ENCODE measurements at places on chromosomes 5 and 9. TPM values are rescaled to one million over a fixed set of nuclear protein-coding genes. Genes with fewer than 3 reads are reported as not detected.

DNA sequence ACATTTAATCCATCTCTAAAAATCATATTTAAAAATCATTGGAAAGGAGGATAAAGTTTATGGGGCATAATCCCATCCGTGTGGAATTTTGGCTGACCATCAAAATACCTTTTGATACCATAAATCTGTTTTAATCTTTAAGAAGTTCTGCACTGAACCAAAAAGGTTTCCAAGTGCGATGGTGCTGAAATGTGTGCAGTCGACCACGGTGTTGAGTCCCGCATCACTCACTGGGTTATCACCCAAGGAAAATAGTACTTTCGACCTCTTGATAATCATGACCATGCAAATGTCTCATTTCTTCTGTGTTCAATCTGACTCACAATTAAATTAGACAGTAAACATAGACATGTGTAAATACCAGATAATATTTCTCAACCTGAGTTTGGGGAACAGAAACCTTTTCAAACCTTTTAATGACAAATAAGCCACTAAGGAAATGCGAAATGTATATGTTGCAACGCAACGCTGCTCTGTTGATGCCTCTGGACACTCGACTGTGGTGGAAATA is 62.0 kb upstream of the CDH6 start:
- DNase-seq, result no peak

Gene NFIB
- 124 TPM for total RNA-seq

Gene ENHO
- total RNA-seq, result 3.3 TPM

Gene PCBD2
- 5.7 TPM for total RNA-seq

Gene ROPN1L
- total RNA-seq, result 0.79 TPM

DNA sequence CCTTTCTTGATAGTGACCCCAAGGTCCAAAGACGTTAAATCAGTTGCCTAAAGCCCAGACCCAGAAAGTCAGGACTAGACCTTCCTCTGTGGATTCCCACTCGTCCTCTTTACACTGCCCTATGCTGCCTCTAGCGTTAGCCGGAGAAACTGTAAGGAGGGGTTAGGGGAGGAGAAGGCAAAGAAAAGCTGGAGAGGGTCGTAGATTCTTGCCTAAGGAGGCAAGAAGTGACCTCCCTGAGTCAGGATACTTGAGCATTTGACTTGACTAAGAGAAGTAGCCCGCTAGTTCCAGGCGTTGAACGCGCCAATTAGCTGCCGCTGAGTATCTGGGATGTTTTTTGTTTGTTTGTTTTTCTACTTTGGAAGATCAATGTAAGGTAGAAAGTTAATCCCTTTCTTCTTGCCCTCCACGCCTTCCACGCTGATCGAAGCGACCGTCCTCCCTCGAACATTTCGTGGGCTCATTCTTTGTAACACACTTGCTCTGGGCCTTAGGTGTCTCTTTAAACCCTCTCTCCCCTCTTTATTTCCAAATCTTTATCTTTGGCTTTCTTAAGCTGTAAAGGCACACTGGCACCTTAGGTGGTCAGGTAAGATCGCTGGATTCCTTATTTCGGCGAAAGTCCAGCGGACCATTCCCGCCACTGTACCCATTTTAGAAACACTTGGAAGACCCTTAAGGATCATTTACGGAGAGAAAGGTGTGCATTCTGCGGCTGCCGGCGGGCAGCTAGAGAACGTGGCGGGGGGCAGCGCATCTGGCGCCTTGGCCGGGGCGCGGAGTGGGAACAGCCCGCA is 5.1 kb upstream of the RGMB start:
- peak; percentile 70 for DNase-seq

GRCh38 chr9:106869458-106869857 is 6.5 kb downstream of the ZNF462 start:
- DNase-seq, result peak; percentile 34

DNA sequence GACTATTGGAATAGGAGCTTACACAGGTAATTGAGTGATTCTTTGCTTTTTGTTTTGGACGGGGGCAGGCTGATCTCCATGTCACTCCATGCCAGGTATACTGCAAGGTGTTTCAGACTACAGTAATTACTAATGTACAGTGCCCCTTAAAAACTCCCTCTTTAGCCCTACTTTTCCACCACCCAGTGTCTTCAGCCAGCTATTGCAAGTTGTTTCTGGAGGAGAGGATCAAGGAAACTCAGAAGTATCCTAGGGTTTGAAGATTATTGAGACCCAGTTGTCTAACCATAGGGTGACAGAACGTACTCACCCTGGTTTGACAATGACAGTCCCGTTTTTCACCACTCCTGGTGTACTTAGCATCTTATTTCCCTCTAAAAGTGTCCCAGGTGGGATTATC is 13.4 kb downstream of the CFAP95 start:
- DNase-seq, result no peak

DNA sequence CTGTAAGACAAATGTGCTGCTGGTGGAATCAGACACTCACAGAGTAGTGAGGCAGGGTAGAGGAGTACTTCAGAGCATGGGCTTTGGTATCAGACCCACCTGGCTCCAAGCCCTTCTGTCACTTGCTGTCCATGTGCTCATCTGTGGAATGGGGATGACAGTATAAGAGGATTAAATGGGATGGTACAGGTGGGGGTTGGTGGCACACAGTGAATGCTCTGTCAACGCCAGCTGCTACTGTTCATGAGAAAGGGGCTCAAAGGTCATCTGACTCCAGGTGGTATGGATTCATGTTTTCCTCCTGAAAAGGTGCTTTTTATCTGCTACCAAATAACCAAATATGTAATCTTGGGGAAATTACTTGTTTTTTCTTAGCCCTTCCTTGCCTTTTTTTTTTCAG is 23.0 kb upstream of the PPARGC1B start:
- no peak for DNase-seq

DNA sequence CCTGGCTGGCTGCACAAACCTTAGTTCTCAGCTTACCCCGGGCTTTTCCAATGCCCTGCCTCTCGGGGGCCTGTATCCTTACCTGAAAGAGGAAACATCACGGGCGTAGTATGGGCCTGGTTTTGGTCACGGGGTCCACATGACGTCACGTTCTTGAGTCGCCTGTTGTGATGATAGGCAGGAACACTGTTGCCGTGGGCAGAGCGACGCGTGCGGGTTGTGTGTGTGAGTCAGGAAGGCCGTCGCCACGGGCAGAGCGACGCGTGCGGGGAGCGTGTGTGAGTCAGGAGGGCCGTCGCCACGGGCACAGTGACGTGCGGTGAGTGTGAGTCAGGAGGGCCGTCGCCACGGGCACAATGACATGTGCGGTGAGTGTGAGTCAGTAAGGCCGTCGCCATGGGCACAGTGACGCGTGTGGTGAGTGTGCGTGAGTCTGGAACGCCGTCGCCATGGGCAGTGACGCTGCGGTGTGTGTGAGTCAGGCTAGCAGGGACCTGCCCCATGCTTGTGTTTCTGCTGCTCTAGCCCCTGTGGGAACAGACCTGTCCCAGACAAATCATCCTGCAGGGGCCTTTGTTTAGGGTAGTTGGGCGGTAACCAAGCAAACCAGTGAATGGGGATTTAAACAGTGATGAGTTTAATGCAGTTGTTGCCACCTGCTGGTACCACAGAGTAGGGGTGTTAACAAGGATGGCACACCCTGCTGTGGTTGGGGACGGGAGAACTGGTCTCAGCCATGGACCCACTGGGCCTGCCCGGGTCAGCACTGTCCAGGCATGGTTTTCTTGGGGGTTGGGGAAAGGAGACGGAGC is 19.8 kb downstream of the TRIP13 start:
- peak; percentile 11 for DNase-seq

Gene TEX48
- total RNA-seq, result not detected

Gene FOXD4L6
- total RNA-seq, result not detected

GRCh38 chr9:100126423-100126822 is 27.4 kb downstream of the INVS start:
- DNase-seq, result no peak

DNA sequence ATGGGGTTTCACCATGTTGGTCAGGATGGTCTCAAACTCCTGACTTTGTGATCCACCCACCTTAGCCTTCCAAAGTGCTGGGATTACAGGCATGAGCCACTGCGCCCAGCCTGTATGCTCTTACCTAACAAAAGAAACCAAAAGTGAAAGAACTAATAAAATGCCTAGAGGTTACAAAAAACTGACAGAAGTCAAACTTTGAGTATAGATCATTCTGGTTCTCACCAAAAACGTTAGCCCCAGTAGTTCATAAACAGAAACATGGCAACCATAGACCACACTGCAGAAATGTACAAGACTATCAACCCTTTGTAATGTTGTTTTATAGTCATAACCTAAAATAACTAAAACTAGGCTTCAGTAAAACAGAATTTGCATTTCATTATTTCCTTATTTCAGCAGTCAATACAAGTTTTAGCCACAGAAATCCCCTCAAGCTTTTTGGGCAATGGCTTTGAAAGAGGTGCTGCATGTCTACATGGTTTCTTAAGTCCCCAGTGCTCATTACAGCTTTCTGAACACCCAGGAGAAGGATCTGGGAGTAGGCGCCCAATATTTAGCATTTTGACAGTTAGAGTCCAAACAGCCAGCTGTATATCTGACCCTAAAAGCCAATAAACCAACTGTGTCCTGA is 72.5 kb downstream of the EPB41L4A start:
- no peak for DNase-seq

- no peak for DNase-seq
These were observed 381.2 kb downstream of the NFIB start for GRCh38 chr9:13932528-13933267.

GRCh38 chr5:59143926-59144333 is 561.1 kb downstream of the RAB3C start:
- DNase-seq, result no peak

DNA sequence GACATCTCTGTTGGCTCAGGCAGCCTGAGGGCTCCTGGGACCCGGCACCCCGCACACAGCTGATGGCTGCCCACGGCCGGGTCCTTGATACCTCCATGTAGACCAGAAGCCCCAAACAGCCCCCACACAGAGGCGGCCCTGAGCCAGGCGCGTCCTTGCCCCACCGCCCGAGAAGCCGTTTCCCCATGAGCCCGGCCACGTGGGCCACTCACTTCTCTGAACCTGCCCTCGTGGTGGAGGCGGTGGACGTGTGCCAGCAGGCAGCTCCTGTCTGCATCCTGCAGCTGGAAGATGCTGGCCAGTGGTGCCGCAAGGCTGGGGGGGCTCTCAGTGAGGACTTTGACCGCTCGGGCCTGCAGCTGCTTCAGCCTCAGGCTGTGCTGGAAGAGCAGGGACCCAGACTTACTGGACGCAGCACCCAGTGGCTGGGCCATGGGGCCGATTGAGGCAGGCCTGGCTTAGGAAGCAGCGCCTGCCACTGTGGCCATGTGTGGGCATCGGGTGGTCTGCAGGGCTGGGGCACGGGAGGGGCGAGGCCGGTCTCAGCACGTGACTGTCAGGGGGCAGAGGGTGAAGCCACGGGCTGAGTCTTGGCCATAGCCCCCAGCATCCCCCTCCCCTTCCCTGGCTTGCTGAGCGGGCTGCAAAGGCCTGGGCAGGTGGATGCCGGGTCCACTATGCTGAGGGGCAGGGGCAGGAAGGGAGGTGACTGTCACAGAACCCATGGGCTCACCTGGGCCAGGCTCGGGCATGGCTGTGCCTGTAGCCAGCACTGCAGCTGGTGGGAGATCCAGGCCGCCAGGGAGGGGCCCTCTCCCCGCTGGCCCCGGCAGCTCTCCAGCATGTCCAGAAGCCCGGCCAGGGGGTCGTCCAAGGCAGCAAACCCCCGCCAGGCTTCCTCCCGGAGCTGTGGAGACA is 50.0 kb downstream of the EXD3 start:
- no peak for DNase-seq

GRCh38 chr5:157172403-157172802 is 6.3 kb upstream of the GARIN3 start:
- DNase-seq, result no peak

Gene TRIM7
- total RNA-seq, result 2.3 TPM

DNA sequence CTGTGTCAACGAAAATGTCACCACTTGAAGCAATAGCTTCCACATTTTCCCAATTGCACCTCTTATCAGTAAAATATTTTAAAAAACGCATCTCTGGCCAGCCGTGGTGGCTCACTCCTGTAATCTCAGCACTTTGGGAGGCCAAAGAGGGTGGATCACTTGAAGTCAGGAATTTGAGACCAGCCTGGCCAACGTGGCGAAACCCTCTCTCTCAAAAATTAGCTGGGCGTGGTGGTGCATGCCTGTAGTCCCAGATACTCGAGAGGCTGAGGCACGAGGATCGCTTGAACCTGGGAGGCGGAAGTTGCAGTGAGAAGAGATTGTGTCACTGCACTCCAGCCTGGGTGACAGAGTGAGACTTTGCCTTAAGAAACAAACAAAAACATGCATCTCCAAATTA is 210.1 kb upstream of the CHD1 start:
- no peak for DNase-seq

DNA sequence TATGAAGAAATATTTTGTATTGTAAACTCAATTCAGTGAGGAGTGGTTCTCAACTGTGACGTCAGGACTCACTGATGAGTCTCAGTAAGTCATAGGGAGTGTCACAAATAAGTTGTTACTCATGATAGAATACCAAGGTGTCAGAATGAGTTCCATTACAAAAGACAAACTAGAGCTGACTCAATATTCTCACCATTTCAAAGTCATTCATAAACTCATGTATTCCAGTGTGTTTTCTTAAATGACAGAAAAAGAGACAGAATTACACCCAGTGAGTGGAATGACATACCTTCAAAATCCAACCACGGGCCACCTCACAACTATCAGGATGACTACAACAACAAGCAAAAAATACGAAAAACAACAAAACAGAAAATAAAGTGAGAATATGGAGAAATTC is 321.5 kb downstream of the ENC1 start:
- DNase-seq, result no peak

Gene FCN2
- 0.39 TPM for total RNA-seq

Gene SAXO1
- total RNA-seq, result 0.10 TPM

GRCh38 chr5:138722544-138723177 is 30.6 kb upstream of the CTNNA1 start:
- DNase-seq, result no peak

Gene TAS2R1
- not detected for total RNA-seq

DNA sequence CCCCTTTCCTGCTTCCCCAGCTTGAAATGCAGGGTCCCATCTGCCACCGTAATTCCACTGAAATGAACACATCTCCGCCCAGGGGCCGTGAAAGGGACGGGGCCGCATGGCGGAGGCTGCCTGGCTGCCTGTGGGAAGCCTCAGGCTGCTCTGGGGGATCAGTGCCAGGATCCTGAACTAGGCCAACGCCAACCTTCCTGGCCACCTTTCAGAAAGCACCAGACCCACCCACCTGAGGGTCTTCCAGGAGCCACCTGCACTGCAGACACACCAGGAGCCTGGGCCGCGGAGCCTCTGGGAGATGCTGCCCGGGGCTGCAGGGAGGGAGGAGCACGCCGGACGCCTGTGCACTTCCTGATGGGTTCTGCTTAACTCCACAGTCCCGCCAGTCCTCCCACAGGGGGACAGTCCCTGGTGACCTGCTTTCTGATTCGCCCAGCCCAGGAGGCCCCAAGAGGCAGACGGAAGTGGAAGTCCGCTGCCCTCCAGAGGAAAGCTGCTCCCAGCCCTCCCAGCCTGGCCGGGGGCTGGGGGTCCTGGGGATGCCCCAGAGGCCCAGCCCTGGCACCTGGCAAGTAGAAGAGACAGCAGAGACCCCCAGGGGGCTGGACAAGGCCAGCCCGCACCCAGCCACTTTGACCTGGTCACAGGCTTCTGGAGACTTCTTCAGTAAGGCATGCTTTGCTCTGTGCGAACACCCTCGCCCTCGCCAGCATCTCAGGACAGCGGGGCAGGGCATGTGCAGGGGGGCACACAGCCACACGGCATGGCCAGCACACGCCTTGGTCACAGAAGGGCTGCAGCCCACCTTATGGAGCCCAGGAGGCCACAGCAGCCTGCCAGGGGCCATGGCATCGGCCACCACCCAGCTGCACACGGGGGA is at the start of gene CARD9:
Gene CARD9 (minus strand): TSS at position 370 of the 883 bp plus-strand sequence. CDS start 1,591 bp downstream, outside the sequence.
- DNase-seq, result no peak

GRCh38 chr5:42582723-42583122 is 159.5 kb downstream of the GHR start:
- no peak for DNase-seq

Gene GARIN3
- total RNA-seq, result not detected

GRCh38 chr5:119037496-119038215 is 33.2 kb upstream of the DMXL1 start:
- peak; percentile 16 for DNase-seq

Data from skin of body (tissue), 3 donors.